Naive thymus-derived CD8-positive, alpha-beta T cell (primary cell): ENCODE measurements at places on chromosomes 16 and 17.

DNA sequence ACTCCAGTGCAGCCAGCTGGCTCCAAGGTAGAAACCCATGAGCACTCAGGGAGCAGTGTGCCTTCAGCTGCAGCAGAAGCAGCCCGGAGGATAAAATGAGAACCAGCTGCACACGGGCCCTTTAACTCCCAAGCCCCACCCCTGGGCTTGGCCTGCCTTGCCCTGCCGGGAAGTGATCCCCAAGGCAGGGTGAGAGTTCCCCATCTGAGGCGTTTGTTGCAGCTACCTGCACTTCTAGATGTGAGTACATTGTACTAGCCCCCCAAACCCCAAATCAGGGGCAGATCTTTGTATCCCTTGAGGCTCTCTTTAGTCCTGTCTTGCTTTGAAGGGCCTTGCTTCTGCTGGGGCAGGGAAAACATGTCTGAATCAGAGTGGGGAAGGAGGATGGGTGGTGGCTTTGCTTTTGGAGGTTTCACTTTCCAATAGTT, at the start of gene MVP:
Gene MVP, plus strand, starts transcription at position 192 of the 431 bp plus-strand sequence. CDS start 10,088 bp downstream, outside the sequence.
- DNase-seq: peak; percentile 49

DNA sequence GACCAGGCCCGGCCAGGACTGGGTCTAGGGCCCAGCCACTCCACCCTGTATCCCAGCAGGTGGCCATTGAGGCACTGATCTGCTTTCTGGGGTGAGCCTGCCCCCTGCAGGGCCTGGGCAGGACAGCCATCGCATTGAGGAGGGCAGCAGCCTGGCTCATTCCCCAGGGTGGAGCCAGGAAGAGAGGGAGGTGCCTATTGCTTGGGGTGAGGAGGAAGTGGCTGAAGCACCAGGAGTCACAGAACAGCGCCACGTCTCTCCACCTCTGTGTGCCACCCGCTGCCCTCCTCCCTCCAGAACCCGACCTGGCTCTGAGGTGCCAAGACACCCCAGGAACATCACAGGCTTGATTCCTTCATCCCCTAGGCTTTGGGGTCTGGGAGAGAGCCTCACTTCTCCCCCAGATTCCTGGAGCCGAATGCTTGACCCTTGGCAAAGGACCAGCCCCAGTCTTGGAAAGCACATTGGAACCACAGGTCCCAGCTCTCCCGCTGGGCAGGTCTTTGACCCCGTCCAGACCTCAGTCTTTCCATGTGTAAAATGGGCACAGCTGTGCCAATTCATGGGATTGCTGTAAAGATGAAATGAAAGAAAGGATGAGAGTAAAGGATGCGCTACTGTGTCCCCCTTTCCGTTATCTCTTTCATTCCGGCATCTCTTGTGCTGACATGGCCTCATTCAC, 7.2 kb upstream of the KRT36 start:
- DNase-seq: peak; percentile 28

- no peak for DNase-seq
Measured at GRCh38 chr17:63329876-63330275, 116.2 kb downstream of the CYB561 start.

DNA sequence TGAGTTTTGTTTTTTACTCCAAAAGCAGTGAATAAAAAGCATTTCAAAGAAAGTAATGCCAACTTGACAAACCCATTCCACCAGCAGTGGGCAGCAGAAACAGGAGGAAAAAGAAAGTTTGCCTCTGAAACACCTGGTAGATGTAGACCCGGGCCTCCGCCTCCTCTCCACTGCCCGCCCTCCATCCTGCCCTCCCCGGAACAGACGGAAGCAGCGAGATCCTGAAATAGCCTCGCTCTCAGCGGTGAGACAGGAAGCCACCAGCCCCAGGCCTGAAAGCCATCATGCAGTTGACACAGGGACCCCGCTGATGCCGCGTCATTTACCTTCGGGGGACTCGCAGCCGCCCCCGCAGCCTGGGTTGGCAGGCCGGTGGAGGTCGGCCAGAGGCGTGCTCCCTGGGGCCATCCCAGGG, 67.8 kb downstream of the C16orf78 start:
- DNase-seq: peak; percentile 78

DNA sequence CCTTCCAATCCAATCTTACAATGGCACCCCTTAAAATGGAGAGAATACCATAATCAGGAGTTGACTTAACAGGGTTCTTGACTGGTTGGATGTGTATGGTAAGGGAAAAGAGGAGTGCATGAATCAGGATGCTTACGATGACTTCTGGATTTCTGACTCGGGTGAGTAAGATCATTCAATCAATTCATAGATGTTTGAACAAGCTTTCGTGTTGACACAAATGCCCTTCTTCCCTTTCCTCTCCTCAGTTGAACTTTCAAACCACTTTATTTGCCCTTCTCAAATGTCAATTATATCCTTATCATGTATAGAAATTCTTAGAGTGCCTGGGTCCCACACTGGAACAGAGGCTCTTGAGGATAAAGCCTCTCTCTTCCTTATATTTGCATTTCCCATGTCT, 25.9 kb downstream of the ABCC12 start:
- no peak for DNase-seq

- peak; percentile 33 for DNase-seq
Measured at GRCh38 chr17:63950940-63951907, 19.1 kb upstream of the CD79B start.
